ENCODE measurements at places on chromosomes 12 and 14.
A peak's percentile ranks its signal among the peaks of the same experiment; 100 is the strongest.

GRCh38 chr14:95651821-95652583 lies 34.2 kb upstream of the TCL1B start:
- no peak for DNase-seq

DNA sequence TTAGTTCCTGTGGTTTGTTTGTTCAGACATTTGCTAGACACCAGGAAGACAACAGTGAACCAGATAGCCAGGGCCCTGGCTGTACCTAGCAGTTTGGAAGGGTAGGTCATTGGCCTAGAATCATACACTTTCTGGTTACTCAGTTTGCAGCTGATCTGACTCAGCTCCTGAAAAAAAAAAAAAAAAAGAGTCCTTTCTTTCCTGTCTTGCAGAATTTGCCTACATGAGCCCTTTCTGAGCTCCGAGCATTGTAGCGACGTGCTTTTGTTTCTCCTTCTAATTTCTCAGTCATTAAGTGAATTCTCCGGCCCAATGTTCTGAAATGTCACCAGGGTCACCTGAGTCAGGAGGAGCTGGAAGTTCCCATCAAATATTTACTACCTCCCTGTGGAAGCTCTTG lies 2.4 kb downstream of the CABP1 start:
- DNase-seq = no peak

GRCh38 chr12:99259040-99259934 lies 388.3 kb upstream of the GARIN6 start:
- DNase-seq = no peak

- no peak for DNase-seq
Observed at GRCh38 chr14:54116198-54116885, 159.7 kb upstream of the BMP4 start.

DNA sequence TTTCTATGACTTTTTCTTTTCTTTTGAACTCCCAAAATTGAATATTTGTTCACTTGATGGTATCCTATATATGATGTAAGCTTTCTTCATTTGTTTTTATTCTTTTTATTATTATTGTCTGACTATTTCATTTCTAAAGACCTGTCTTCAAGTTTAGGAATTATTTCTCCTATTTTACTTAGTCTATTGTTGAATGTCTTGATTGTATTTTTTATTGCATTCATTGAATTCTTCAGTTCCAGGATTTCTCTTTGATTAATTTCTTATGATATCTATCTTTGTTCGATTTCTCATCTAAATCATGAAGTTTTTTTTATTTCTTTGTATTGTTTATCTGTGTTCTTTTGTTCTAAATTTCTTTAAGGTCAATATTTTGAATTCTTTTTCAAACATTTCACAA lies 238.8 kb downstream of the TTC6 start:
- no peak for DNase-seq

DNA sequence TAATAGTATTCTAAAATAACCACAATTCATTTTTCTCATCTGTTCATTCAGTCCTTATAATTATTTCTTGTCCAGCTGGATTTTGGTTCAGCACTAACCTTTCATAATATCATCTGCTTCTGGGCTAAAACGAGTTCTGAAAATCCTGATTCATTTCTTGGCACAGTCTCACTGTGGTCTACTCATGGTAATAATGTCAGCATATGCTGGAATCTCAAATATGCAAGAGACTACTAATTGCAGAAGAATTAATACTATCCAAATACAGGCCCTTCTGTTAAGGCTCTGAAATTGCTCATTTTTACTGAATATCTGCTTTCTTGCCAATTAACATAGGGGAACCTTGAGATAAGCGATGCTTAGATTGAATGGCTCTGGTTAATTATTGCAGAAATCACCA lies 597.1 kb downstream of the RPL10L start:
- DNase-seq = no peak

- DNase-seq = peak; percentile 50
Observed at GRCh38 chr12:112907415-112908157, 824 bp downstream of the OAS1 start.

GRCh38 chr12:70581208-70581607 lies 56.0 kb downstream of the PTPRB start:
- no peak for DNase-seq

DNA sequence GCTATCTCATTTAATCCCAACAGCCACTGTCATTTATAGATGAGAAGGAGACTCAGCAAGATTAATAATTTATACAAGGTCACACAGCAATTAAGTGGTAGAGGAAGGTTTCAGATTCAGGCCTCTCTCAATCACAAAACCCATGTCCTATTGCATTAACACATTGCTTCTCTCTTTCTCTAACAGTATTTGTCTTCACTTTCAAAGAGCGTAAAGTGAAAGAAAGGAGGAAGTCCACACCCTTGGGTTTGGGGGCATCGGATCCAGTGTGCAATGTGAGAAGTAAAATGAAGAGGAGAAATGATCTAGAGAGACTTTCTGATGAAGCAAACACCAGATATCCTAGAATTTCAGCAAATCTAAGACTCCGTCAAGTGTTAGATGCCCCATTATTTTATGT lies 7.0 kb upstream of the VRK1 start:
- no peak for DNase-seq

GRCh38 chr12:112419297-112420133 lies 768 bp downstream of the PTPN11 start:
- peak; percentile 76 for DNase-seq

DNA sequence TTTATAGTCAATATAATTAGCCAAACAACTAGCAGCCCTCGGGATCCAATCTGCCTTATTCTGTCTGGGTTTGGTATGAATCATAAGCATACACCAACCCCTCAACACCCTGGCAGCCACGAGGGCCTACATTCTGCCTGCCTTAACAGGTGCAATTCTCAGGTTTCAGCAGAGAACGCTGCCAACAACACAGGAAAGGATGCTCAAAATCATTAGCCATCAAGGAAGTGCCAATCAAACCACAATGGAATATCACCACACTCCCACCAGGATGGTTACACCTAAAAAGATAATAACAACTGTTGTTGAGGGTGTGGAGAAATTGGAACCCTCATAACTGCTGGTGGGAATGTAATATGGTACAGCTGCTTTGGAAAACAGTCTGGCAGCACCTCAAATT lies 122.8 kb downstream of the TTC7B start:
- no peak for DNase-seq

- no peak for DNase-seq
Observed at GRCh38 chr14:90275820-90276219, 19.5 kb downstream of the PSMC1 start.

DNA sequence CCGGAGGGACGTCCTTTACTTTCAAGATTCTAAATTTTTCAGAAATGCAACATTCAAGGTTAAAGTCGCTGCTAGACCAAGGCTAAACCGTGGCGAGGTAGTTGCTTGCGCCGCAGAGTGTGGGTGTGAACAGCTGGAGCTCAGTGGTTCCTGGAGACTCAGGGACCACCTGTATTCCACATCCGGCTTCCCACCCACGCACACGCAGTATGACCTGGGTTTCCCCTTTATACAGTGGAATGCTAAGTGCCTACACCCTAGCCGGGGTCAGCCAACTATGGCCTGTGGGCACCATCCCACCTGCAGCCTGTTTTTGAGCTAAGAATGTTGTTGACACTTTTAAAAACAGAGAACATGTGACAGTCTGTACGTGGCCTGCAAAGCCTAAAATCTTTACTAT lies 42.9 kb upstream of the TESC start:
- DNase-seq = peak; percentile 66

DNA sequence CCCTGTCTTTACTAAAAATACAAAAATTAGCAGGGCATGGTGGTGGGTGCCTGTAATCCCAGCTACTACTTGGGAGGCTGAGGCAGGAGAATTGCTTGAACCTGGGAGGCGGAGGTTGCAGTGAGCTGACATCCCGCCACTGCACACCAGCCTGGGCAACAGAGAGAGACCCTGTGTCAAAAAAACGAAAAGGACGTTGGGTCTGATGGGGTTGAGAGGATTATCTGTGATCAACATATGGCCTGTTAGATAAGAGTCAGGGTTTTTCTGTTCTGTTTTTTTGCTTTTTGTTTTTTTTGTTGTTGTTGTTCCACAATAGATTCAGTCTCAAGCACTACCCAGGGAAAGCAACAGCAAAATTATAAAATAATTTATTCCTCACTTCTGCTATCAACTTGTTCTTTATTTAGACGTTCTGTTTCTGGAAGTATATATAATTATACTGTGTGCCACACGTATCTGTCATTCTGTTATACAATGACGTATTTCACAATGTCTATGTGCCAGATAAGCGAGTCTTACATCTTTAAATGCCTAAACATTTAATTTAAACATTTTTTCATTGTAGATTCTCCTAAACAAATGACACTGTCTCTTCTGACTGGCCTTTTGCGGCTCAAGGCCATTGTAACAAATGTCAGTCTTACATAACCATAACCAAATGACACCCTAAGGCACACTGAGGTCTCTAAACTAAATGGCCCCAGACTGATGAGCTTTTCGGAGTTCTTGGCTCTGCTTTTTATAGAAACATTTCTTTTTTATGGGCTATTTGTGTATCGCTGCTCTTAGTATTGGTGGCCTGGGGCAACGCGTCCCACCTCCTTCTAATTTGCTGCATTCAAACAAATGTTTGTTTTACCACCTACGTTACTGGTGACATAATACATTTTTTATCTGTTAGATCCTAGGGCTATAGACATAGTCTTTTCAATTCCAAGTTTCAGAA lies 7.2 kb upstream of the P2RX4 start:
- no peak for DNase-seq

DNA sequence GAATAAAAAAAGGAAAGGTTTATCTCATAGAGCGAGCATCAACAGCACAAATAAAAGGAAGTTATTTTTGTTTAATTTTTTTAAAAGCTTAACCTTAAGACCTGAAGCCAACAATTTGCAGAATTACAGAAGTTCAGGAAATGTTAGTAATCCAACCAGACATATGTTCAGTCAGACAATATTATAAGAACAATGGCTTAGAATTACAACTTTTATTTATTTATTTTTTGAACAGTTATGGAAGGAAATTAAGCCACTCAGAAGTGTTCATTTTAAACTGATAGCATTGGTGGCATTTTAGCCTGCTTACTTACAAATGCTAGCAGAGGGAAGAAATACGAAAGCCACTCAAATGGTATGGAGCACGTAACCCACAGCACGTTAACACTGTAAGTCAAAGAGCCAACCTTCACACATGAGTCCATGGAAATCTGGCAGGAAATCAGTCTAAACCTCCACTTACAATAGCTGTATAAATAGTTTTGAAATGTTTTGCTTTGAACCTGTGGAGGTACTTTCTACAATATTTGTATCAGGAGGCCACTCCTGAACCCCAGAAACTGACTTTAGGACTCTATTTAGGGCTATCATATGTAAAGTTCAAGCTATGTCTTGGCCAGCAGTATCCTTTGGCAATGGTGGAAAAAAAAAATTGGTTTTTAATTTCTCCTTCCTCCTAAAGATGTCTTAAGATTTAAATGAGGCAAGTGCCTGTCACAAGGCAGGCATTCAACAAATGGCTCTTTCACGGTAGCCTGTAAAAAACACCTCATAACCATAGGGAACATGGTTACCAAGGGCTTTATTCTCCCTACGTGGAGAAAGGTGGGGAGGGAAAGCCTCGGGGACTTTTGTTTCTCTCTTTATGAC lies 102.3 kb downstream of the ITPR2 start:
- no peak for DNase-seq

DNA sequence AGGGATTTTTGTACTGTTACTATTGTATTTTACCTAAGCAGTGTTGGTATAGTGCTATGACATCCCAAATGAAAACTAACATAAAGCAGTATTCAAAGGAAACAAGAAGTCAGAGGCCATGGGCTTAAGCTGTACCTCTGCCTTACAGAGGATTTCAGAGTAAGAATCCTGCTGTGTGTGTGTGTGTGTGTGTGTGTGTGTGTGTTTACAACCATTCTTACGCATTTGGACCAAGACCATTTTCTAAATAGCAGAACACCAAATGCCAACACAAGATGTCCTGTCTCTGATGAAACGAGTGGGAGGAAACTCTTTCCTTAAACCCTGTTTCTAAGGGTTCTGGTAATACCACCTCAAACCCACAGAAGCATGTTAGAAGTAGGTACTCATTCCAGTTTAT lies 64.4 kb downstream of the PPP1R36 start:
- DNase-seq = no peak

DNA sequence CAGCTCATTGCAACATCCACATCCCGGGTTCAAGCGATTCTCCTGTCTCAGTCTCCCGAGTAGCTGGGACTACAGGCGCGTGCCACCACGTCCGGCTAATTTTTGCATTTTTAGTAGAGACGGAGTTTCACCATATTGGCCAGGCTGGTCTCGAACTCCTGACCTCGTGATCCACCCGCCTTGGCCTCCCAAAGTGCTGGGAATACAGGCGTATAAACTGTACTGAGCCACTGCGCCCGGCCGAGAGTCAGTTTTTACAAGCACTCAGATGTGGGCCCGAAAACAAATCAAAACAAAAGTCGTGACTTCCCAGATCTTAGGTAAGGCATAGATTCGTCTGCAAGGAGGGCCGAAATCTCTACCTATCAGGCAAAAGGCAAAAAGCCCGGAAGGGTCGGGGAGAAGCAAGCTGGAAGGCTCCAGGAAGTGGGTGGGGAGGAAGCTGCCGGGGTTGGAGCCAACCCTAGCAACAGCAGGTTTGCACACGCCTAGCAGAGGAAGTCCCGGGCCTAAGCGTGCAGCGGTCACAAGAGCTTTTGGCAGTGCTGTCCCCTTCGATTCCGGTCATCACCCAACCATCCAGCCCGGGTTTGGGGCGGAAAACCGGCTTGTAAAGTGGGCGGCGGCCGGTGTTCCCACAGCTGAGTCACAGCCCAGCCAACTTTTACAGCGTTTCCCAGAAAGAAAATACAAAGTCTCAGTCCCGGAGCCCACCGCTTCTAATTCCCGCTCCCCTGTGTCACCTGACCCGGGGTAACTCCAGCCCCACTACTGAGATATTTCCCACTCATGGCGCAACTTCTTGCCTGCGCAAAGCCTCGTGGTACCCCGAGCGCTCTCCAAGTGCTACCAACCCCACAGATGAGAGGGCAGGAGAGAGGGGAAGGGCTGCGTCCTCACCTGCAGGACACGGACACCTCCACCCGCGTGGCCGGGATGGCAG lies 583 bp downstream of the CPNE8 start:
- peak; percentile 85 for DNase-seq

DNA sequence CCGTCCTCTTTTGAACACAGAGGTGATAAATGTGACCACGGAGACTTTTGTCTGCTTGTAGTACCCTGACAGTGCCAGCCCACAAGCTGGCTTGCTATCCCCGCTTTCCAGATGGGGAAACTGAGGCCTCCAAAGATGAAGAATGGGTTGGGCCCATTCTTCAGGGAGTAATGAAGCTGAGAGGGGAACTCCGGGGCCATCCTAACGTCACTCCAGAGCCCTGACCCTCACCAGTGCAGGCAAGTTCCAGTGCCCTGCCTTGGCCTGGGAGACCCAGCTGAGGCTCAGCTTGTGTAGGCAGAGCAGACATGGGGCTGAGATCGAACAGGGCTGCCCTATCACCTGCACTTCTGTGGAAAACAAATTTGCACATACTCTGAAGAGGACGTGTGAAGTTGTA lies 277.1 kb downstream of the DPF3 start:
- no peak for DNase-seq

- DNase-seq = peak; percentile 78
Observed at GRCh38 chr12:57765003-57765697, 1.7 kb downstream of the CYP27B1 start.

DNA sequence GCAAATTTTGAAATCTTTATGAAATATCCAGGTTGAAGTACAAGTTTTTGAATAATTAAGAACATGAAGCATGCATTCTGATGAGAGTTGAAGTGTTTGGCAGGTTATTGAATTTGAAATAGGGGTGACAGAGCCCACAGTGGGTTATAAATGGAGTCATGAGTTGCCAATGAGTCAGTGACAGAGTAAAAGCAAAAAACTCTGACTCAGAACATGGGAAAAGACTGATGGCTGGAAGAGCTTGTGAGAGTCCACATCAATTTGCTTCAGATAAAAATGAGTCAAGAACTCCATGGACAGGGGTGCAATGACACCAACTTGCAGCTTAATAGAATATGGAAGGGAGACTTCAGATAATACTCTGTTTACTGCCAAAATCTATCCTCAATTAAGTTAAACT lies 105.3 kb downstream of the SLC6A15 start:
- no peak for DNase-seq
